NCI-H1694 treated with DMSO at 0.1 percent for 48 hours (cell line): ENCODE measurements at places on chromosomes 2 and 18.

DNA sequence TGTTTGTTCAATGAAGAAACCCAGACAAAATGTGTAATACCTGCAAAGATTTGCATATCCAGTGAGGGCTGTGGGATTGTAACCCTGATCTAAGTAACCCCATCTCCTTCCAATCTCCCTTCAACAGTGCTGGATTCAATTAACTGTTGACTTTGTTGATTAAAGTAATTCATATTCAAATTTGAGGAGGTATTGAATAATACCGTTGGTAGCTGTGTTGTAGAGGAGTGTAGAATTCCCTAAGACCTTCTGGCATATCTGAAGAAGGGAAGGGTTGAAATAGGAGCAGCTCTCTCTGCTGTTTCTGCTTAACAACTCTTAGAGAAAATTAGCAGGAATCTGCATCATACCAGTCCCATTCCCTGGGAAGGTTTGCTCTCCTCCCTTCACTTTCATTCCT is 28.2 kb downstream of the MAIP1 start:
- no peak for DNase-seq

GRCh38 chr2:106745468-106745867 is 140.5 kb downstream of the ST6GAL2 start:
- DNase-seq = peak; percentile 98

DNA sequence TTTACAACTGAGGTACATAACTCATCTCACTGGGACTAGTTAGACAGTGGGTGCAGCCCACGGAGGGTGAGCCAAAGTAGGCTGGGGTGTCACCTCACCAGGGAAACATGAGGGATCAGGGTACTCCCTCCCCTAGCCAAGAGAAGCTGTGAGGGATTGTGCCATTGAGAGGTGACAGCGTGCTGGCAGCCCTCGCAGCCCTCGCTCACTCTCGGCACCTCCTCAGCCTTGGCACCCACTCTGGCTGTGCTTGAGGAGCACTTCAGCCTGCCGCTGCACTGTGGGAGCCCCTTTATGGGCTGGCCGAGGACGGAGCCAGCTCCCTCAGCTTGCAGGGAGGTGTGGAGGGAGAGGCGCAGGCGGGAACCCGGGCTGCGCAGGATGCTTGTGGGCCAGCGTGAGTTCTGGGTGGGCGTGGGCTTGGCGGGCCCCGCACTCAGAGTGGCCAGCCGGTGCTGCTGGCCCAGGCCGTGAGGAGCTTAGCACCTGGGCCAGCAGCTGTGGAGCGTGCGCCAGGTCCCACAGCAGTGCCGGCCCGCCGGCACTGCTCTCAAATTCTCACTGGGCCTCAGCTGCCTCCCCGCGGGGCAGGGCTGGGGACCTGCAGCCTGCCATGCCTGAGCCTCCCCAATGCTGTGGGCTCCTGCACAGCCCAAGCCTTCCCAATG is 44.5 kb upstream of the FAM110C start:
- no peak for DNase-seq

DNA sequence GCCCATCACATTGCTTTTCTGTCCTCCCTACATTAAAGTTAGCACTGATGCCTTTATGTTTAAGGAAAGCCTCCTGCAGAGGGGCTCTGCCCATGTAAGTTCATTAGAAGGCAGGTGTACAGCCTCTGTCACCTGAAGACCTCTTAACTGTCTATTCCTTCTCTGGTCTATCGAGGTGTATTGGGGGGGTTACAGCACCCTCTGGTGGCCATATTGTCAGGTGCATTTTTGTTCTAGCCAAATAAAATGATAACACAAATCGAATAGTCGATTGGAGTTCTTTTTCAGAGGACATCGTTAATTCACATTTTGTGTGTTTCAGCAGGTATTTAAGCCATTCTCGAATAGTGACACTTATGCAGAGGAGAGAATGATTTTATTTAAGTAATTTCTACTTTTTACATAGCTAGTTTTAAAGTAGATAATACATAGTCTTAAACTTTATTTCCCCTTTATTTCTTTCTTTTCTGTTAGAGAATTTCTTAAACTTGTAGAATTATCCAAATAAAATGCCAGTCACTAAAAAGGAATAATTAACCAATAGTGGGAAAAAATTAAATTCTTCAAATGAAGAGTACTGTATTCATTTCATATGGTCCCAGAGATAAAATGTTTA is 136.8 kb downstream of the NEDD4L start:
- peak; percentile 39 for DNase-seq

- no peak for DNase-seq
Measured at GRCh38 chr2:5736886-5737285, 44.7 kb downstream of the SOX11 start.

GRCh38 chr18:23143815-23144261 is 8.6 kb downstream of the CABLES1 start:
- no peak for DNase-seq

- DNase-seq = no peak
Measured at GRCh38 chr2:10016802-10017258, 26.5 kb upstream of the KLF11 start.

DNA sequence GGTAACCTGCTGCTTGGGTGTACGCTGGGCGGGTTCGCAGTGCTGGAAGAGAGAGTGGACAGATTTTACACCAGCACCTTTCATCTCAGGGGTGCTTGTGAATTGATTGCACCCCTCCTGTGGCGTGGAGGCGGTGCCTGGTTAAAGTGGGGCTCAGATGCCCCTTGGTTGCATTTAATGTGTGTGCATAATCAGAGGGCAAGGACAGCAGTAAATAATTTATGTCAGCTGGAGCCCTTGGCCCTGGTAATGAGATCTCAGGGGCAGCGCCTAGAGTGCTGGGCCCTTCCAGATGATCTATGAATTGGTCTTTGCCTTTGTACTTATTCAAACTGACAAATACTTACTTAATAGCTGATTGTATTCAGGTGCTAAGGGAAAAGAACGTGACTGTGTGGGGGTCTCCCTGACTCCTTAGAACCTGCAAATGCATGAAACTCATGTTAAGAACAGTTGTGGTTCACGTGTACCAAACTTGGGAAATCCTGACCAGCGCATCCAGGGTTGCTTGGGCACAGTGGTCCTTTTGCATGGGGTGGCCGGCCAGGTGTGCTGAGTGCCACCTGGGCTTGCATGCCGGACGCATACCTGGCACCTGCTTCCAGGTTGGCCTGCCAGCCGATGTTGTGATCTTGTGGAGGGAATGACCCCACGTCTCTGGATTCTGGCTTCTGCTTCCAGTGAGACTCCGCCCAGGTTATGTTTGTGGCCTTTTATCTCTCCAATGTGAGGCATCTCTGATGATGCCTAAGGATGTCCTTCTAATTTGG is 118.5 kb downstream of the AGAP1 start:
- DNase-seq = no peak

DNA sequence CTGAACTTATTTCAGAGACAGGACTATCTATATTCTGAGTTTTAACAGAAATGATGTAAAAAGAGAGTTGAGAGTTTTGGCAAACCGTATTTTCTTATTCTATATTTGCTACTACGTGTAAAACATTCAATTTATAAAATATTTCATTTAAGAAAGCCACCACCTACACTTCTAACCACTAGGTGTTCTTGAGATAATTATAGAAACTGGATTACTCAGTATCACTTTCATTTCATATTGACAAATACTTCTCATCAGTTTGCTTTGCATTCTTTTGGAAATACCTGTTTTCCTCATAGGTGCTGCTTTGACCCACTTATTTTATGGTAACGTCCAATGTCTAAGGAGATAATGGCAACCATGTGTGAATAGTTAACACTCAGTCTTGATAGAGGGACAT is 103.3 kb upstream of the LYPD1 start:
- no peak for DNase-seq
